ENCODE measurements at places on chromosomes 6 and 20.

- no peak for DNase-seq
Observed at GRCh38 chr6:170030821-170031471, 259.9 kb downstream of the DLL1 start.

DNA sequence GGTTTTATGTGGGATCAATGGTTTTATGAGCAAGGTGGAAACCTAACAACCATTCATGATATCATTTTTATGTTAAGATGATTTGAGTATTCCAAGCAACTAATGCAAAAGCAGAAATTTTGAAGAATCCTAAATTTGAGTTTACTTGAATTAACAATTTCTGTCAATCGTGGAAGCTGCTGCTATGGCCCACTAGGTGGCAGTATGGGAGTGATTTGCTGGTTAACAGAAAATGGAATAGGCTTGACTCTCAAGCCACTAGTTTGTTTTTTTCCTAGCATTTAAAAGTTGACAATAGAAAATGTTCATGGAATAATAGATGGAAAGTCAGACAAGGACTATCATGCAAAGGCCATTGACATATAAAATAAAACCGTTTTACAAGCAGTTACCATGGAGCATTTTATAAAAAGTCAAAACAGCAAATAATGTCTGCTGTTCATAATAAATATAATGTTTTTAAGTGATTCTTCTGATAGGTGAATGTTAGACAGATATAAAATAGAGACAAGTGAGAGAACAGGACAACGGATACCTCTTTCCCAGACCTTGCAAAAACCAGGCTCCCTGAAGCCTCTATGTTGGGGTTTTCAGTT, 43.0 kb upstream of the TMEM200A start:
- peak; percentile 15 for DNase-seq

- no peak for DNase-seq
Observed at GRCh38 chr6:117465691-117466090, 16.8 kb upstream of the DCBLD1 start.

DNA sequence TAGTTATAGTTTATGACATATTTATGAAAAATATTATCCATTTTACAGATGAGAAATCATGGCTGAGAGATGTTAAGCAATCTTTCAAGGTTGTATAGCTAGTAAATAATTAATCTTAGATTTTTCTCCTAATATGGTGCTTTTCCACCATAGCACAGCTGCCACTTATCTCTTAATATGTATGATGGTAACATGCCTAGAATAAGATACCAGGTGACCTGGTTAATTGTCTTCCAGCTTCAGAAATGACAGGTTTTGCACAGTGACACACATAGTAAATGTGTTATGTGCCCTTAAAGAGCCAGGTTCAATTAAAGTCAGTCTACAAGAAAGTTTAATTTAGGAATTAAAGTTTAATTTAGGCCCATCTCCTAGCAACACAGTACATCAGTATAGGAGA, 14.8 kb downstream of the TUBB2A start:
- no peak for DNase-seq

- no peak for DNase-seq
Observed at GRCh38 chr6:45371924-45372573, 5.7 kb downstream of the SUPT3H start.
